Stimulated activated CD8-positive, alpha-beta memory T cell treated with anti-CD3 and anti-CD28 coated beads, Interleukin-4, amount 100 ng/mL, for 1 hour (primary cell): ENCODE measurements at places on chromosomes 3 and 15.

- DNase-seq = no peak
Measured at GRCh38 chr15:90836296-90836871, 32.0 kb upstream of the FURIN start.

GRCh38 chr3:59069838-59070237 is 20.0 kb upstream of the CFAP20DC start:
- DNase-seq = no peak

- DNase-seq = no peak
Measured at GRCh38 chr3:50352781-50353180, 2.1 kb downstream of the CYB561D2 start.

DNA sequence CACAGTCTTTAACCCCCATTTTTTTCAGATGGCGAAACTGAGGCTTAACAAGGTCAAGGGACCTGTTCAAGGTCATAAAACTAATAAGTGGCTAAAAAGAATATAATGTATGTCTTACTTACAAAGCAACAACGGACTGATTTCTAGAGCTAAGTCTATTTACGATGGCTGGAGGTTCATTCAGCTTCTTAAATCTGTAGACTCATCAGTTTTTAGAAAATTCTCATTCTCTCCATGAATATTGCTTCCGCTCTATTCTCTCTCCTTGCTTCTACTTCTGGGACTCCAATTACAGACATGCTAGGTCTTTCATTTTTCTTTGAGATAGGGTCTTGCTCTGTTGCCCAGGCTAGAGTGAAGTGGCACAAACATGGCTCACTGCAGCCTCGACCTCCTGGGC is 68.9 kb downstream of the WHAMM start:
- no peak for DNase-seq

DNA sequence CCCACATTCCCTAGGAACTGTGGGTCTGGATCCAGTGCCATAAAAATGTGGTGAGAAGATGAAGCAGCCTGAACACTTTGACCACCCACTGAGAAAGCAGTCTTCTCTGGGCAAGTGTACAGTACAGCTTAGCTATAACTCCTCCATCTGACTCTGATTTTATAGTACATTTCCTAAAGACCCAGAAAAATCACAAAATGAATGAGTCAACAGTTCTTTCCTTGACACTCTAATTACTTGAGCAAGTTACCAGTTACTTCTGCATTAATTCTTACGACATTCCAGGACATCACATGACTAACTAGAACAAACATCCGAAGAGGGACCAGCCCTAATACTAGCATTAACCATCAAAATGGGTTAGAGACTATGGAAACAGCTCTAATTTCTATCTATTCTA is 148.1 kb upstream of the PEX5L start:
- DNase-seq = no peak

DNA sequence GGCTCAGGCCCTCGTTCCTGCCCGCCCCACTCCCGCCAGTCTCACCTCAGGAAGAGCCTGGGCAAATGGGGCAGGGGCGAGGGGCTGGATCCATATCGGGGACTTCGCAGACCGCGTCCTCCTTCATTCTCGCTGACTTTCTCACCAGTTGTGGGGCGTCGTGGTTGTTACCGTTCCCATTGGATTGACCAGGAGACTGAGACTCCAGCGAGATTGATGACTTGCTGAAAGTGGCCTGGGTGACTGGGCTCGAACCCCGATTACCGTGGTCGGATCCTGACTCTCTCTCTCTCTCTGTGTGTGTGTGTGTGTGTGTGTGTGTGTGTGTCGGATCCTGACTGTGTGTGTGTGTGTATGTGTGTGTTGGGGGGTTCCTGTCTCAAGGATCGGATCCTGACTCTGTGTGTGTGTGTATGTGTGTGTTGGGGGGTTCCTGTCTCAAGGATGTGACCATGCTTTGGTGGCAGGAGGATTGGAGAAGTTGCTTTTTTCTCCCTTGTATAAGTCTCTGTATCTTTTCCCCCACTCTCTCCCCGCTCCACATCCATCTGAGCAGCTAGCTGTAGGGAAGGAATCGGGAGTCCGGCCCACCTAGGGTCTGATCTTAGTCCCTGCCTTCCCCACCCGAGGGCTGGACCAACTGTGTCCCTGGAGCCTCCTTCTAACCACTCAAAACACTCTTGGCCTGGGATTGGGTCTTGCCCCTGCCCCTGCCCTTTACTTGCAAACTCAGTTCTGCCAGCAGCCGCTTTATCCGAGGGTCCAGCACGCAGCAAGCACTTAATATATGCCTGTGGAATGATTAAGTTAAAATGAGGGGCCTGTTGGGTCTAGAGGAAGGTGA is 603 bp downstream of the PLEKHO2 start:
- no peak for DNase-seq

- DNase-seq = no peak
Measured at GRCh38 chr3:178422406-178422805, 113.8 kb upstream of the KCNMB2 start.

- no peak for DNase-seq
Measured at GRCh38 chr3:48656841-48657281, 5.8 kb downstream of the CELSR3 start.

- DNase-seq = no peak
Measured at GRCh38 chr3:182149594-182149993, 437.9 kb downstream of the SOX2 start.

- no peak for DNase-seq
Measured at GRCh38 chr3:142705198-142705597, 18.6 kb upstream of the TRPC1 start.
